ENCODE measurements at places on chromosomes 6 and 20.

GRCh38 chr6:134457941-134458340 lies 140.0 kb upstream of the SGK1 start:
- DNase-seq = no peak

DNA sequence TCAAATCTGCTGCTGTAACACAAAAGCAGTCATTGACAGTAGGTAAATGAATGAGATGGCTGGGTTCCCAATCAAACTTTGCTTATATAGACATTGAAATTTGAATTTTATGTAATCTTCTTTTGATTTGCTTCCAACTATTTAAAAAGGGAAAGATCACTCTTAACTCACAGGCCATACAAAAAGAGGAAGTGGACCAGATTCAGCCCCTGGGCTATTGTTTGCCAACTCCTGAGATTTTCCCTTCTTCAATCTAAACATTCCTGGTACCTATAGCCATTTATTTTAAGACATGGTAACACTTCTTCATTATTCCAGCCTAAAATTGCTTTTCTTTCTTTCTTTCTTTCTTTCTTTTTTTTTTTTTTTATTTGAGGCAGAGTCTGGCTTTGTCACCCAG lies 260.6 kb downstream of the TFAP2A start:
- DNase-seq = no peak

GRCh38 chr6:32832535-32832934 lies 6.0 kb downstream of the TAP2 start:
- DNase-seq = no peak

DNA sequence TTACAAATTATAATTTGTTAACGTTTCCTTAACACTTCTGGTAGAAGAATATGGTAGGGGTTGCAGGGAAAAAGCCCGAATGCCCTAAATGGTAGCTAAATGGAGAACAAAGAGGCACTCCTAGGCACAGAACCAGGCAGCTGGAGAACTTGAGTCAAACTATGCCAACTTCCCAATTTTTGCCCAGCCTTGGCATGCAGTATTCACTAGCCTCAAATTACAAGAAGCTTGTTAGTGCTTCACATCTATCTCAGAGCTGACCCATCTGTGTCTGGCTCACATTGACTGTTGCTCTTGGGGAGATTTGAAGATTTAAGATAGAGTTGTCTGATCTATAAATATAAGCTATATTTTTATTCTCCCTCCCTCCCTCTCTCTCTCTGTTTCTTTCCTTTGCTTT lies 19.4 kb upstream of the LRFN2 start:
- DNase-seq = no peak

DNA sequence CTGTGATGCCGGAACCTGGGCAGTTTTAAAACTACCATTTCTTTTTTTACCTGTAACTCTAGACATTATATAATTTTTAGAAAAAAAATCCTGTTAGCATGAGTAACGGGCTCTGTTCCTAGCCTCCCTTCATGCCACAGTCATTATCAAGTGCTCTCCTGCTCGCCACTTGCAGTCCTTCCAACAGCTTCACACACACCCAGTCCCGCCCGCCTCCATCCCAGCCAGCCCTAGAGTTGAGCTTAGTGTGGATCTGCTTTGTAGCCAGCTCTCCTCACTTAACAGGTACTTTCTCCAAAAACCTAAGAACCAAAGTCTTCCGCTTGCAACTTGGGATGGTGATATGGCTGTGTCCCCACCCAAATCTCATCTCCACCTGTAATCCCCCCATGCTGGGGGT lies 51.5 kb downstream of the EZR start:
- DNase-seq = peak; percentile 60

- no peak for DNase-seq
These were observed 244.5 kb downstream of the MAFB start for GRCh38 chr20:40444516-40444915.

GRCh38 chr6:127934956-127935355 lies 34.1 kb upstream of the THEMIS start:
- no peak for DNase-seq

DNA sequence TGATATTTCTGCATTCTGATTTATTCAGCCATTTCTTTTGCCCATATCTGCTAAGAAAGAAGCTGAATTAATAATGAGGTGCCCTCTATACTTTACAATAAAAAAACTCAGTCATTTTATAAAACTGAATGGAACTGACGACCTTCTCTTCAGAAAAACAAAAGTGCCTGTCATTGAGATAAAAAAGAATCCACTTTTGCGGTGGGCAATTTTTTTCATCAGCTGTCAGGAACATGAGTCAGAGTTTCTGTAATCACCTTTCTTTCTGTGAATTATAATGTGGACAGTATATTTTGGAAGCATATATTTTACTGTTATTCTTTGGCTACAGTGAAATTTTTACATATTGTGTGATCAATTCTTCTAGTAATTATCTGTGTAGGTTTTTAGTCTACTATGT lies 33.4 kb downstream of the IL20RA start:
- no peak for DNase-seq

GRCh38 chr6:44537306-44538049 lies 150.0 kb downstream of the CDC5L start:
- DNase-seq = no peak

DNA sequence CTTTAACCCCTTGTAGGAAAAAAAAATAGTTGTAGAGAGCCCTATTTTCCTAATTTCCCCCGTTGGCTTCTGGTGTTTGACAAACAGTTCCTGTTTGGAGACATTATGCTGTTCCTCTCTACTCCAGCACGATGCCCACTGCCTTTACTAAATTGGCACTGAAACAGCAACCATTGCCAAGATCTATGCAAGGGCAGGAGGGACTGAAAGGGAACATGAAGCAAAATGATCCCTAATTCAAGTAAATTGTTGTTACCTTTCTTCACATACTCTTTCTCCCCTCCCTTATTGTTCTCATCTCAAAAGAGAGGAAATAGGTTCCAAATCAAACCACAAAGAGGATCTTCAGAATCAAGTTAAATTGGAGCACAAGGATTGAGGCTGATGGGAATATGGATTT lies 764.1 kb upstream of the MMS22L start:
- no peak for DNase-seq

DNA sequence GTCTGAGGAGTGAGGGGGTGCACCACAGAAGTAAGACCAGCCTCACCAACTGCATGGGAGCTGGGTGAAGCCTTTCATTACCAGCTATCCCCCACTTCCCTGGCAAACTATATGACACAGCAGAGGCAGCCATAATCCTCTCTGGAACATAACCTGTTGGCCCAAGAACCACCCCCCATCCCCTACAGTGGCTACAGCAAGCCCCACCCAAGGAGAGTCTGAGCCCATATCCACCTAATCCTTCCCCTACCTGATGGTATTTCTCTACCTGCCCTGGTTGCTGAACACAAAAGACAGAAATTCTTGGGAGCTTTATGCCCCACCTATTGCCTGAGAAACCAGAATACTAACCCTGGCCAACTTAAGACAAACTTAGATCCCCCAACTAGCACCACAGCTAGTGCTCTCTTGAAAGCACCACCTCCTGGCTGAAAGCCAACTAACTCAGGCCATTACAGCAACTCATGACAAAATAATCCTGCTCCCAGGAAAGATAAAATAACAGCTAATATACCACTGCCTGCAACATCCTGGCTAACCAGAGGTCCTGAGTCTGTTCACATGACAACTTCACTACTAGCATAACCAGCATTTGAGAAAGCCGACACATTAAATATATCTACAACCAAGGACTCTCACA lies 11.2 kb downstream of the RNGTT start:
- no peak for DNase-seq

GRCh38 chr20:48425321-48425720 lies 402.5 kb downstream of the PREX1 start:
- no peak for DNase-seq

DNA sequence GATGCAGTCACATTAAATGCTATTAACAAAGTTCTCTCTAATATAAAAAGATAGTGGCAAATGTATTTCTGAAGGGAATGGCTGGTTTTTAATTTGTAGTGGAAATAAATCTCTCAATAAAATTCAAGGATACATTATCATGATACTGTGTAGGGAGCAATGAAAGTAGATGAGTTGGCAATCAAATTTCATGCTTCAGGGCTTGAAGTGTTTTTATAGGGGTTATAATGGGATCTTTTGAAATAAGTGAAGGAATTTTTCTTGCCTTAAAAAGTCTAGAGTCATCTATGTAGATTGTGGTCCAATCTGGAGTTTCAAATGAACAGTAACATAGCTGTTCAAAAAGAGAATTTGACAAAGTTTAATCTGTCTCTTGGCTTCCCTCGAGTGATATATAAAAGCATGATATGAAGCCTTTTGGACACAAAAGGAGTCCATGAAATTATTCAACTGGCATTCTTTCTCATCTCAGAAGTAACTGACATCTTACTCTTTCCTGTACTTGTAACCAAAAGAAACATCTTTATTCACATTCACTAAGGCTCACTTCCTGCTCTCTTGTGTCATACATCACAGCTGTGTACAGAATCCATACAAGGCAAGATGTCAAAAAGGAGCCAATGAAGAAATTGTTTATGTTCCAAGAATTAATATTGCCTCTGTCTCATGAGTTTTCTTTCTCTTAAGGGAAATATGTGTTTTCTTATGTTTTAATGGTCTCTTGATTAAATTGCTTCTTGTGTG lies 591.0 kb upstream of the GJE1 start:
- DNase-seq = no peak

DNA sequence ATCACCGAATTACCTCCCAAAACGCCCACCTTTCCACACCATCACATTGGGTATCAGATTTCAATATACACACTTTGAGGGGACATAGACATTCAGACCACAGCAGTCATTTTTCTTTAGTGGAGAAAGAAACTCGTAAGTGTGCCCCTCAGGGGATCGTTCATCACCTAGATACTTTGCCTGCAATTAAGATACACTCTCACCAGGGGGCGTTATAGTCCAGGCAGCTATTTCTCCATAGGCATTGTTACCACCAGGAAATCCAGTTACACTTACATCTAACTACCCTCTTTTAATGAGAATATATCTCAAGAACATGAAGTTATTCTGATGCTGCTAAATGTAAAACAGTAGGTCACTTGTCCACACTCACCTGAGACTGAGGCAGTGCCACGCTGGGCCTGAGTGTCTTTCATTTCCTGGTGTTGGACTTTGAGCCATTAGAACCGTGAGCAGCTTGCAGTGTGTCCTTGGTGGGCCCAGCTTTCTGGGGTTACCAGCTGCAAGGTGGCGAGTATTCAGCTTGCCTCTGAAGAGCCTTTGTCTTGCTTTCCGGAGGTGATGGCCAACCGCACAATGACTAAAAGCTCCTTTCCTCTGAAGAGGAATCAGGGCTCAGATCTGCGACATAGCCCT lies 35.1 kb upstream of the UNC93A start:
- DNase-seq = no peak

All from cardiac septum (tissue), 1 donor.